Frontal cortex (tissue), 4 donors: ENCODE measurements at places on chromosomes 6 and 20. TPM values are rescaled to one million over a fixed set of nuclear protein-coding genes. Genes with fewer than 3 reads are reported as not detected.

Gene SLC44A4
- total RNA-seq: not detected

Gene INSM1
- total RNA-seq: 8.6 TPM

Gene BPIFA2
- total RNA-seq: not detected

Gene HEY2
- 1.2 TPM for total RNA-seq

Gene MCCD1
- total RNA-seq: not detected

Gene SLC17A1
- total RNA-seq: not detected

Gene FAM83C
- total RNA-seq: not detected

Gene SPDEF
- not detected for total RNA-seq

Gene BMP2
- 5.7 TPM for total RNA-seq

Gene SIGLEC1
- under 0.01 TPM for total RNA-seq

Gene SLC35B3
- total RNA-seq: 11.4 TPM

Gene POPDC3
- total RNA-seq: 5.3 TPM

Gene ZSCAN26
- 36.3 TPM for total RNA-seq

- no peak for DNase-seq
Observed at GRCh38 chr20:38325905-38326304, 20.4 kb upstream of the LBP start.

- DNase-seq: no peak
Observed at GRCh38 chr6:108619431-108620197, 58.9 kb downstream of the FOXO3 start.

DNA sequence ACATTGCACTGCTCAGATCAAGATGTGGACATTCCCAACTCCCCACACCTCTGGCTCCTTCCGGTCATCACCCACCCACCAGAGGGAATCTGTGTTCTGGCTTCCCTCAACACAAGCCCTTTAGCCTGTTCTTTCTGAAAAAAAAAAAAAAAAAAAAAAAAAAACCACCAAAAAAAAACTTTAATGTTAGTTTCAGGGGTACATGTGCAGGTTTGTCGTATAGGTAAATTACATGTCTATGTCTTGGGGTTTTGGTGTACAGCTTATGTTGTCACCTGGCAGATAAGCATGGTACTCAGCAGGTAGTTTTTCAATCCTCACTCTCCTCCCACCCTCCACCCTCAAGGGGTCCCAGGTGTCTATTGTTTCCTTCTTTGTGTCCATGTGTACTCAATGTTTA lies 135.8 kb upstream of the FOXA2 start:
- no peak for DNase-seq

- no peak for DNase-seq
Observed at GRCh38 chr20:10463622-10464021, 28.5 kb downstream of the SLX4IP start.

GRCh38 chr6:137699031-137699683 lies 167.9 kb upstream of the TNFAIP3 start:
- no peak for DNase-seq

DNA sequence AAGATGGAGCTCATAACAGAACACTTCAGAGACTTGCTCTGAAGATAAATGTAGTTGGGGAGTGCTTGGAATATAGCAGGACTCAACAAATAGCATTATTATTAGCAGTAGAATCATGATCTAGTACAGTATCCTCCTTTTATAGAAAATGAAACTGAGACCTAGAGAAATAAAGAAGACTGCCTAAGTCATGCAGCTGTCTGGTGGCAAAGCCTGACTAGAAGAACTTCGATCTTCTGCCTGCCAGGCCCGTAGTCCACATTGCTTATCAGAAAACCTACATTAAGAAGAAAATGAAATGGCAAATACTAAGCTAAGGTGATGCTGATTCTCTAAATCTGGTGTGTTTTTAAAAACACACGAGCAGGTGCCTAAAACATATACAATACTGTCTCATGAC lies 46.4 kb upstream of the DST start:
- no peak for DNase-seq

DNA sequence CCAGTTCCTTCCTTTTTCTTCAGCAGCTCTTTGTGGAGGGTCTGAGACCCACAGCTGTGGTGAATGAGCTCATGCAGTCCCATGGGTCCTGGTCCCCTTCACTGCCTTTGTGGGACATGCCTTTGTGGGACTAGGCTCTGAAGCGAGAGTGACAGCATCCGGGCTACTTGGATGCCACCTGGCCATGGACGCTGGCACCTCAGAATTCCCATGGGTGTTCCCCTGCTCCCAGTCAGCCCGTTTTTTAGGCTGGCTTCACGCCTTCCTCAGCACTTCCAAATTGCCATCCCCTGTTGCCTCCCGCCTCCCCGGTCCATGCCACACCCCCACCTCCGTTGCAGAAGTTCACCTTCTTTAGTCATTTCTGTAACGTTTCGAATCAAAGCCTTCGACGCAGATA lies 45.1 kb downstream of the RAMACL start:
- DNase-seq: no peak

GRCh38 chr6:16252686-16253299 lies 14.4 kb downstream of the GMPR start:
- no peak for DNase-seq

- no peak for DNase-seq
Observed at GRCh38 chr6:96246563-96246962, 230.8 kb downstream of the FUT9 start.

DNA sequence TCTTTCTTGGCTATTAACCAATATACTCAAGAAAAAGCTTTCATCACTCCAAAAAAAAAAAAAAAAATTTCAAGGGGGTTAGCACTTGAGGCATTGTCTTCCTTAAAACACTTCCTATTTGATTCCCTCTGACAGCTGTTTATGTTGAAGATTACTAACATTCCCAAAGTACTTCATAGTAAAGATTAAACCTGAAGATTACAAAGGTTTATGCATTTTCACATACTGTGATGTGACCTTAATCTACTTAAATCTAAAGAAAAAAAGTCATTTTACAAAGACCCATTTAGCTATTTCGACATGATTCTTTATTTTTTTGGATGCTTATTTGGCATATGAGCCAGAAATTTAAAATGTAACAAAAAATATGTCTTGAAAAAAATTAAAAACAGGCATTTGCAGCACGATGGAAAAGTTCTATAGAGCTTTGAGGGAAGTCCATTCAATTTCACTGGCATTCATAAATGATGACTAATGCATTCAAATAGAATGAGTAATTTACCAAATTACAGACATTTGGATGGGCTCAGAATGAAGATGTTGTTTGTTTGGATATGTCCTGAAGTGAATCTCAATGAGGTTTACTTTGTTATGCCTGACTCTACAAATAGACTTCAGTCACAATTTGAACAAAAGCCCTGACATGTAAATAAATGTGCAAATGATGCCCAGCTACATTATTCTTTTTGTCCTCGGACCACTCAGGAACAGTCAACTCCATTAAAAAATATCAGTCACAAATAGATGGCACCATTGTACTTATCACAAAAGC lies 674.6 kb upstream of the MARCKS start:
- peak; percentile 4 for DNase-seq

DNA sequence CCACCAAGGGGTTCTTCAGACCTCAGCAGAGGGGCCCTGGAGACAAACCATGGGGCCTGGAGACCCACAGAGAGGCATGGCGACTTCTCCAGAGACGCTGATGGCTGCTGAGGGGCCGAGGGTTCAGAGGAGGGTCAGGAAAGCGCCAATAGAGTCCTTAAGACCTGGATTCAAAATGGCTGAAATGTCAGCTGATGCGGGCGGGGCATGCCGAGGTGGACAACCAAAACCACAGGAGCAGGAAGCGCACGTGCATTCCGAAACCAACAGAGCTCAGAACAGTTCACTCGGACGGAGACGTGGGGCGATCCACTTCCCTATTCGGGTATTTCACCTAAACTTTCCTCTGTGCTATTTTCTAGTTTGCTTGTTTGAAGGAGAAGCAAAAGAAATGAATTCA lies 99.9 kb upstream of the RIN2 start:
- no peak for DNase-seq

GRCh38 chr6:38567436-38567835 lies 72.3 kb downstream of the BTBD9 start:
- no peak for DNase-seq

- no peak for DNase-seq
Observed at GRCh38 chr6:3579652-3580175, 122.9 kb upstream of the SLC22A23 start.

GRCh38 chr20:31449511-31450414 lies 9.3 kb downstream of the DEFB123 start:
- DNase-seq: no peak

DNA sequence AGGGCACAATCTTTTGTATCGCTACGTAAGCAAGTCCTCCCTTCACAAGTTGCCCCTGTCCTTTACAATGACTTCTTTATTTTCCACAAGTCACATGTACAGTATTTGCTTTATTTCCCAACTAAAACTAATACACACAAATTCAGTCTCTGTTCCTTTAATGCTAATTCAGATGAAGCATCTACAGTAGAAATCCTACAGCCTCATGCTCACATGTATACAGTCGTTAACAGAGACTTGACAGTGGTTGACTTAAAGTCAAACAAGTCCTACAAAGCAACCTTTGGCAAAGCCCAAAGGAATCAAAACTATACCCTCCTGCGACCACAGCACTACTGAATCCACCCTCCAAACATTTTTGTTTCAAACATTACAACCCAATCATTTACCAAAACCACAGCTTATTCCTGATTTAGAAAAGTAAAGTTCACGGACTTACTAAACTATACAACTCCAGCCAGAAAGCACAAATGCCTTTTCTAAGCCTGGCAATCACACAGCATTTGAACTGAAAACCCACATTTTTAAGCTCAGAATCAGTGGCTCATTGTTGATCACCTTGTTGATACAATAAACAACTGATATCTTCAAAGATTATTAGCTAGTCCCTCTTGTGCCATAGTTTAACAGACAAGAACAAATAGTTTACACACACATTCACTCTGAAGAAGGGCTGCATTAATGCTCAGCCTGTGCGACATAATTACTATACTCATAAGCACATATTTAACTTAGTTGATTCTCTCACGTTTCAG lies 70.9 kb upstream of the NHSL1 start:
- DNase-seq: no peak

- no peak for DNase-seq
Observed at GRCh38 chr6:123848347-123848746, 44.7 kb downstream of the NKAIN2 start.

GRCh38 chr6:9401960-9402359 lies 966.6 kb upstream of the SLC35B3 start:
- DNase-seq: no peak

DNA sequence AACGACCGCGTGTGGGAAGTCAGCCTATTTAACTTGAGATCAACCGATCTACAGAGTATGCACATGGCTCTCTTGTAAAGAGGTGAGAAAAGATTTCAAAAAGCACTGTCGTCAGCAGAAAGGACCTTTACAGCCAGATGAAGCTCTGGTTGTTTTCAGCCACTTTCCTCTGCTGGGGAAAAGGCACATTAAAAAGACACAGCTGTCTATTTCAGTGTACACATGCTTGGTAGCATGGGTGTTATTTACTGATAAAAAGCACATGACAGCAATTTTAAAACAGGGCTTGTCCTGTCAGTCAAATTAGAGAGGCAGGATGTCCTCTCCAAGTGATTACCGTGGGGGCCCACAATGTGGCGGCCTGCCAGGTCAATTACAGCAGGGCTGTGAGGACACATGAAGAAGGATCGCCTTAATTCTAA lies 188.9 kb downstream of the PRKN start:
- no peak for DNase-seq

- no peak for DNase-seq
Observed at GRCh38 chr6:71405416-71405815, 116.8 kb downstream of the OGFRL1 start.

- no peak for DNase-seq
Observed at GRCh38 chr20:54658525-54658924, 183.1 kb downstream of the DOK5 start.

DNA sequence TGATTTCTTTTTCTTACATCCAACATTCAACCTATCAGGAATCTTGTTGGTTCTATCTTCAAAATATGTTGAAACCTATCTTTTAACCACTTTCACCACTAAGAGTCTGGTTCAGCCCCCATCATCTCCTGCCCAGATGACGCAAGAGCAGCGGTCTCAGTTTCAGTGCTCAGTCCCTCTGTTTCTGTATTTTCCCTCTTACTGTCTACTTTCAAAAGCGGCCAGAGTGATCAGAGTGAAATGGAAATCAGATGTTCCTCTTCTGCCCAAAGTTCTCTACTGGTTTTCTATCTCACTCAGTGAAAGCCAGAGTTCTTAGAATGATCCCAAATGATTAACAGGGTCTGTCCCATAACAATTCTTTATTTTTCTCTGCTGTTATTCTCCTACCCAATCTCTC lies 147.9 kb upstream of the PDE7B start:
- no peak for DNase-seq

DNA sequence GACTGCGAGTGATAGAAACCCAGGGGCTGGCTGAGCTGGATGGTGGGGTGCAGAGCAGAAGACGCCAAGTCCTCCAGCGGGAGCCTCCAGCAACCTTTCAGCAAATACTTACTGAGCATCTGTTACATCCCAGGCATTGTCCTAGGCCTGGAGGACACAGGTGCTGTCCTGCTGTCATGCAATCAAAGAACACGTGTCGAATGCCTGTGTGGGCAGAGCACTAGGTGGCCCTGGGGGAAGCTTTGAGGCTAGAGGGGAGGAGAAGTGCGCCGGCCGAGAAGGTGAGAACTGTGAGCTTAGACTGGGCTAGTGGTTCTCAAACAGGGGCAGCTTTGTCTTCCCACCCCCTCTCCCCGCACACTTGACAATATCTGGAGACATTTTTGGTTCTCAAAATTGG lies 233.6 kb downstream of the BMP7 start:
- DNase-seq: no peak

GRCh38 chr6:110881546-110882273 lies 7.1 kb downstream of the AMD1 start:
- DNase-seq: no peak

- no peak for DNase-seq
Observed at GRCh38 chr6:119587537-119587936, 238.0 kb upstream of the MAN1A1 start.

- no peak for DNase-seq
Observed at GRCh38 chr20:62298577-62299249, 4.1 kb upstream of the ADRM1 start.

DNA sequence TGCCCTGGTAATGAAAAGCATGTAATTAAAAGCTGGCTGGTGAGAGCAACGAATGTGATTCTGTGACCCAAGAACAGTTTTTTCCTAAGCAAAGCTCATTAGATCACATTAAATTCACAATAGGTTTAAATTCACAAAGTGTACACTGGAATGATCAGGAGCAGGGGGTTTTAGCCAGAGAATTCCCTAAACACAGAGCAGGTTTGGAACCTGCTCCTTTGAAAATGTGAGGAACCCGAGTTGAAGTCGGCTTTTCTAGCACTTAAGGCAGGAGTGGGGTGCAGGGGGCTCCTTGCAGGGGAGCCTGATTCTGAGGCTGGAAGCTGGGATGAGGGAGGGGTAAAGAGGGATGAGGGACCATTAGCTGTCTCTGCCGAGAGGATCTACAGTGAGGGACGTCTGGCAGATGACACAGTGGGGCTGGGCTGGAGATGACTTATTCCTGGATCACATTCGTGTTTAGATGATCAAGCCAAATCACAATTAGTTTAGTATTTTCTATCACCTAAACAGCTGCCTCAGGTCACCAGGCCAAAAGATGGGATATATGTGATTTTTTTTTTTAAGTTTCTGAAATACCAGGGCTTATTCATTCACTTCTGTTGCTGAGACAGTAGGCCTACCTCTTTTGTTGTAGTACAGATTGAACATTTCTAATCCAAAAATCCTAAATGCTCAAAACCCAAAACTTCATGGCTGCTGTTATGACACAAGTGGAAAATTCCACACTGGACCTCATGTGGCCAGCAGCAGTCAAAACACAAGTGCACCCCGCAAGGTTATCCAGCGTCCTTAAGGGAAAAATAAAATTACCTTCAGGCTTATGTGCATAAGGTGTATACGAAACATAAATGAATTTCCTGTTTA lies 93.1 kb upstream of the HIVEP1 start:
- no peak for DNase-seq

- no peak for DNase-seq
Observed at GRCh38 chr6:169542491-169542890, 159.3 kb downstream of the WDR27 start.

- no peak for DNase-seq
Observed at GRCh38 chr6:10312445-10312844, 102.4 kb downstream of the TFAP2A start.
